Activated CD4-positive, alpha-beta T cell treated with anti-CD3 and anti-CD28 coated beads for 1 hour (primary cell): ENCODE measurements at places on chromosomes 2 and 18.

- DNase-seq = no peak
Measured at GRCh38 chr2:232779465-232779864, 3.1 kb upstream of the KCNJ13 start.

GRCh38 chr18:36314098-36314497 lies 16.6 kb downstream of the FHOD3 start:
- no peak for DNase-seq

DNA sequence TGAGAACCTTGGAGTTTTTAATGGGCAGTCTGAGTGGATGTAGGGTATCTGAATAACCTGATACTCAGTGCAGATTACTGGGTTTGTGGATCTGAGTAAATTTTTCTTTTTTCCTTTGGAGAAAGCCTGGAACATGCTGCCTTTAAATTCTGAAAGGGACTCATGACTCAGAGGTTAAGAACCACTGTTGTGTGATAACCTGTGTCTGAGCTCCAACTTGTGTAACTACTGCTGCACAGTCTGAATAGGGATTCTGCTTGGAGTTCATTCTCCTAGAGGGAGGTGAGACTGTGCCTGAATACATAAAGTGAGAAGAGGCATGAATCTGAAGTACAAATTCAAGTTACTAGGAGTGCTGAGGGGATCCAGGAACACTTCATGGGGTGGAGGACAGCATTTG lies 36.2 kb downstream of the KDM3A start:
- no peak for DNase-seq

- DNase-seq = no peak
Measured at GRCh38 chr2:211867845-211868451, 670.7 kb downstream of the ERBB4 start.

DNA sequence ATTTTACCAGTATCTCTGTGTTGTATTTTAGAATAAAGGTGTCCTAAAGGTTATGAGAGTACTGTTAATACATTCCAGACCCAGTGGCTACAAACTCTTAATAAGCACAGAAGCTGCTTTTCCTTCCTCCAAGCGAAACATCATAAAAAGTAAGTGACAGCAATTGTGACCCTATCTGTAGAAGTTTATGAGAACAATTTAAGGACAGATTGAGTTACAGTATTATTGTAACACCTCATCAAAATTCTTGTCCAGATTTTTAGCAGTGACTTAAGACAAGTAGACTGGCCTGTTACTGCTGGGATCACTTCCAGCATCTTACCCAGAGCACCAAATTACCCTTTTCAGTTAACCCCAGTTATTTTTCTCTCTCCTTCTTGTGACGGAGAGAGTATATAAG lies 154.6 kb downstream of the ERBB4 start:
- DNase-seq = no peak

GRCh38 chr18:40094441-40094840 lies 1860.6 kb upstream of the PIK3C3 start:
- DNase-seq = no peak

- DNase-seq = no peak
Measured at GRCh38 chr2:199430214-199430613, 27.5 kb downstream of the SATB2 start.

GRCh38 chr2:148554459-148555247 lies 89.9 kb upstream of the EPC2 start:
- no peak for DNase-seq

DNA sequence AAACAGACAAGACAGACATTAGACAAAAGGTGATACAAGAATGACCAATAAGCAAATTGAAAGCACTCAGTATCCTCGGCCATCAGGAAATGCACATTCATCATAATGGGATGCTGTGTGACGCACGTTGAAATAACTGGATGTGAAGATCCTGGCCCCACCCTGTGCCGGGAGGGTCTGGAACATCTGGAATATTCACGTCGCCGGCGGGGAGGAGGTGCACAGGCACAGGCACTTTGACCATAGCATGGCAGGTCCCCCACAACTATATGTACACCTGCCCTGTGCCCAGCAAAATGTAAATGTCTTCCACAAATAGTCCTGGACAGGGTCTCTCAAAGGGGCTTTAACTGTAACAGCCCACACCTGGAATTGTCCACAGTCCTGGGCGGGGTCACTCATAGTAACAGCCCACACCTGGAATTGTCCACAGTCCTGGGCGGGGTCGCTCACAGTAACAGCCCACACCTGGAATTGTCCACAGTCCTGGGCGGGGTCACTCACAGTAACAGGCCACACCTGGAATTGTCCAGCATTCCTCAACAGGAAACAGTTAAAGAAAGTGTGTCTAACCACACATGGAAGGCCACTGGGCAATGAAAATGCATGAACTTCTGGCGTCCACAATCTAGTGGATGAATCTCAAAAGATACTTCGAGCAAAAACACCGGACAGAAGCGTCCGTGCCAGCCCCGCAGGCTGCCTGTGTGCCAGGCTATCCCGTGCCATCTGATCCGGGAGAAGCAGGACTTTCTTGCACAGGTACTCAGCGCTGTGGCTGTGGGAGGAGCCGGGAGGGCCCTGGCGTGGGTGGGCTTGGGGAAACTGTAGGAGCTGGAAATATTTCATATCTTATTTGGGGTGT lies 113.4 kb downstream of the RTP5 start:
- no peak for DNase-seq

- no peak for DNase-seq
Measured at GRCh38 chr18:75829091-75829490, 401.6 kb upstream of the SMIM21 start.
